Activated T-cell treated with anti-CD3 and anti-CD28 coated beads for 1 hour (primary cell): ENCODE measurements at places on chromosomes 2 and 18.

DNA sequence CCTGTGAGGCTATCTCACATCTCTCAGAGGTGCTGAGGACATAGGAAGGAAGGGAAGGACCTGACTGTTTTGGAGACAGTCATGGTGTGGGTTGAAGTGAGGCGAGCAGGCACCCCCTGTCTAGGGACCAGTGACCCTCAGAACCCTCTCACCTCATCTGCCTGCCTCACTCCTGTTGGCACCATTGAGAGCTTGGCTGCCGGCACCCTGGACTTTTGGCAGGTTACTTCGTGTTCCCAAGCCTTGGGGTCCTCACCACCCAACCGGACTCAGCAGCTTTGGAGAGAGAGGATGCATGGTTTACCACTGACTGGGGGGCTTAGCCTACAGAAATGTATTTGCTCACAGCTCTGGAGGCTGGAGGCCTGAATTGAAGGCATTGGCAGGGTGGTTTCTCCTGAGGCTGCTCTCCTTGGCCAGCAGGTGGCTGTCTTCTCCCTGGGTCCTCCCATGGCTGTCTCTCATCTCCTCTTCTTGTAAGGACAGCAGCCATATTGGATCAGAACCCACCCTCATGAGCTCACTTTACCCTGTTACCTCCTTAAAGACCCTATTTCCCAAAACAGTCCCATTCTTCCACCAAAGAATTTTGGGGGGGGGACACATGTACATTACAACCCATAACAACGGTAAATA, 142.0 kb downstream of the TSN start:
- DNase-seq, result no peak

DNA sequence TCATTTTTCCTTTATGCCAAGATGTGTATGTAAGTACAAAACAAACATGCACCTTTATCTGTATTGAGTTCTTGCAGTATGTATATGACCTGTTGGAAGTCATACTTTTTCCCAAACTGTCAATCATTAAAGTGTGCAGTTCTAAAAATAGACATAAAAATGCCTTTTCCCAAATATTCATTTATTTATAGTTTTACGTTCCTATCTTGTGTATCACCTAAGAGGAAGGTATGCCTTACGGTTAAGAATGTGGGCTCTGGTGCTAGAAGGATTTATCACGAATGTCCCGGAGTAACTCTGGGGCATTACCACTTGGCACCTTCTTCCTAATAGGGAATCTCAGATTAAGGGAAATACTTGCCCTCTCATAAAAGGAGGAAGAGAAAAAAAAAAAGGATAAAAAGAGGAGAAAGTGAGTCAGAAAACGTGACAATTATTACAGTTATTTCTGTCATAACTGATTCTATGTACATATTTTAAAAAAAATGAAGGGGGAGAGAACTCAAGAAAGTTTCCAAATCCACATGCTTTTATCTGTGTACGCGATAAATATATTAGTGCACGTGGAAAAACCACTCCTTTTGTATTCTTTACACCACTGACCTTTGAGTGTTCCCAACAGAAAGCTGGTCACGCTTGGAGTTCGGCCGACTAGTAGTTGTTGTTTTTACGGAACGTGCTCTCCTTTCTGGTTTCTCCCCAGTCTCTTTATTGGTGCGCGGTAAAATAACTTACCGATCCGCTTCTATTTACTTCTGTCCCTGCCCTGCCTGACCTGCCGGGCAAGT, 721 bp downstream of the MCEE start:
- DNase-seq, result no peak

DNA sequence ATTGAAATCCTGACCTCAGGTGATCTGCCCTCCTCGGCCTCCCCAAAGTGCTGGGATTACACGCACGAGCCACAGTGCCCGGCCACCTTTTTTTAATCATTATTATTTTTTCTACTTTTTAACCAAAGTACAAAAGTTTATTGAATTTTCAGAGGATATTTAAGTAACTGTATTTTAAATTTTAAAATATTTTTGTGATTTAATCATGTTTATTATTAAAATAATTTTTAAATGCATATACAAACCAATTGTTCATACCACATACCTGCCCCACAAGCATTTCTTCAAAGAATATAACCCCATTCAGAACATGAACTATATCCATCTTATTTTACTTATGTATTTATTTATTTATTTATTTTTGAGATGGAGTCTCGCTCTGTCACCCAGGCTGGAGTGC, 163.6 kb upstream of the MAP2 start:
- no peak for DNase-seq

GRCh38 chr18:70991577-70991976, 702.7 kb downstream of the SOCS6 start:
- DNase-seq, result no peak

- DNase-seq, result no peak
Measured at GRCh38 chr2:39059366-39059952, 61.4 kb downstream of the SOS1 start.

- no peak for DNase-seq
Measured at GRCh38 chr2:23609254-23609653, 224.3 kb downstream of the KLHL29 start.

DNA sequence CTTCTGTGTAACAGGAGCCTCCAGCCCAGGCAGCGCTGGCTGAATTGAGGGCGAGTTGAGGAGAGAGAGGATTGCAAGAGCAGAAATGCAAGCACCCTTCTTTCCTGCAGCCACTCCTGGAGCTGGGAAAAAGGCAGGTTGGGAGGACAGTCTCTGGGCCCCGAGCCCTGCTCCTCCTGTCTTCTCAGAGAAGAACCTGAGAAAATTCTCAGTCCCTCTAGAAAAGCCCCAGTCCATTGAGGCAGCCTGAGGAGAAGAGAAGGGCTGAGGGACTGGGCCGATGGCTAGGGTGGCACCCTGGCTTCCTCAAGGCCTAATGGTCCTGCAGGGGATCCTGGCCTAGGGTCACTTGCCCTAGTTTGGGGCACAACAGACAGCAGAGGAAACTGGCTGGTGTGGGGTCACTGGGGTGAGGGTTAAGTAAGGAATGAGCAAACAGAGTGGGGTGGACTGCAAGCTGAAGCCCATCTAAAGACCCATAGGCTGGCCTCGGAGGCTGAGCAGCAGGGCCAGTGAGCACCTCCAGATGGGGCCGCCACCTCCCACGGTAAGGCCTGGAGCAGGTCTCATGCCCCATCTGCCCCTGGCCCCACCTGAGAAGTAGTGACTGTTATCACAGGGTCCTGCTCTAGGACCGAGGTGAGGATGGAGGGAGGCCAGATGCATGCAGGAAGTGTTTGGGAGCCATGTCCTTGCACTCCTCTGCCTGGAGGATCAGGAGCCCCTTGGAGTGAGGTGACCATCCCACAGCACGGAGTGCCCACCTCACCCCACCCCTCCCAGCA, 12.4 kb downstream of the CIB4 start:
- no peak for DNase-seq

DNA sequence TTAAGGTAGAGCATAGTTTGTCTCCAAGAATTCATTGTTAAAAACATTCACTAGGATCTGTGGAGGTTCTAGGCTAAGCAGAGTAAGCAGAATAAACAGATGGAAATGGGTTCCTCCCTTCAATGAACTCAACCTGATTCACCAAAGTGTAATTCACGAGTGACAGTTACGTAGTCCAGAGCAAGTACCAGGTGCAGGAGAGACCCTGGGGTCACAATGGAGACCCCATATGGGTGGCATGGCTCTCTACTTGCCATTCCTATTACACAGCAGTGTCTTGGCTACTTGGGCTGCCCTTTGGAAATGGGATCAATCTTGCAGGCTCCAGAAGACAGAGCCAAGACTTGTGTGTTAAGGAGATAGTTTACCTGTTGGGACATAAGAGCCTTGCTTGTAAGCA, 7.1 kb downstream of the MYCN start:
- no peak for DNase-seq

GRCh38 chr2:238669046-238669445, 178.8 kb upstream of the TWIST2 start:
- DNase-seq, result no peak

DNA sequence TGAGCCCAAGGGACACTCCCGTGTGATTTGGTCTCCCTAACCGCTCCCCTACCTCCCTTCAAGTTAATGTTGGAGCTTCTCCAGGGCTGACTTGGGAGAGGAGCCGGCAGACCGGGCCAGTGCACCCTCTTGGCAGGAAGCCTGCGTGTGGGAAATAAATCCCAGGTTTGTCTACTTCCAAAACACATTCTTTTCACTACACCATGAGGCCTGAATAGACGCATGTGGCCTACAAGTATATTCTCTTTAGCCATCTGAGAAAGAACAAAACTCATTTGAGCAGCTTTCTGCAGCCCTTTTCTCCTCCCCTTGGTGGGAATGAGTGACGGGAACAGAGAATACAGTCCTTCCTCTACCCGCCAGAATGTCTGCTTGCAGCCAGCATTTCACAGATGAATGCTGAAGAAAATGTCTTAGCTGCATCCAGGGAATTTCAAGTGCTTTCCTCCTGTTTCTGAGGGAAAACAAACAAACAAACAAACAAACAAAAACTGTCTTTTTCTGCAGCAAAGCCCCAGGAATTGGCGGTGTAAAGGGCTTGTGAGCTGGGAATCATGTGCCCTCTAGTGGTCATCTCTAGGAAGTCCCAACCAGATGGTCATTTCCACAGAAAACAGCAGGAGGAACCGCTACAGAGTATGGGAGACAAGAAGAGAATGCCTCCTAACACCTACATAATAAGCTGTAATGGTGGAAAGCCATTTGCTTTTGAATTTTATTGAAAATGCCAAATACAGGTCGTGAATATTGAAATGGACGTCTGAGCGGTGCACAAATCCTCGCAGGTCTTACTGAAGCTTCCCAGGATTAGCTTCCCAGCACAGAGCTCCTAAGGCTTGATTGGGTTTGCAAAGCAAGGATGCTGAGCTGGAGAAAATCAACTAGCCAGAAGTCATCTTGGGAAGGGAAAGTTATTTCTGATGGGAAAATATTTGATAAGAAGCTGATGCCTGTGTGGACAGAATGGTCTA, 41.2 kb upstream of the DAPL1 start:
- no peak for DNase-seq

DNA sequence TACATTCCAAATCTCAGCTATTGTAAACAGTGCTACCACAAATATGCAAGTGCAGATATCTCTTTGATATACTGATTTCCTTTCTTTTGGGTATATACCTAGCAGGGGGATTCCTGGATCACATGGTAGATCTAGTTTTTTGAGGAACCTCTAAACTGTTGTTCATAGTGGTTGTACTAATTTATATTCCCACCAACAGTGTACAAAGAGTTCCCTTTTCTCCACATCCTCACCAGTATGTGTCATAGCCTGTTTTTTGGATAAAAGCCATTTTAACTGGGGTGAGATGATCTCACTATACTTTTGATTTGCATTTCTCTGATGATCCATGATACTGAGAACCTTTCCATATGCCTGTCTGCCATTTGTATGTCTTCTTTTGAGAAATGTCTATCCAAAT, 6.3 kb upstream of the CCNT2 start:
- DNase-seq, result no peak

DNA sequence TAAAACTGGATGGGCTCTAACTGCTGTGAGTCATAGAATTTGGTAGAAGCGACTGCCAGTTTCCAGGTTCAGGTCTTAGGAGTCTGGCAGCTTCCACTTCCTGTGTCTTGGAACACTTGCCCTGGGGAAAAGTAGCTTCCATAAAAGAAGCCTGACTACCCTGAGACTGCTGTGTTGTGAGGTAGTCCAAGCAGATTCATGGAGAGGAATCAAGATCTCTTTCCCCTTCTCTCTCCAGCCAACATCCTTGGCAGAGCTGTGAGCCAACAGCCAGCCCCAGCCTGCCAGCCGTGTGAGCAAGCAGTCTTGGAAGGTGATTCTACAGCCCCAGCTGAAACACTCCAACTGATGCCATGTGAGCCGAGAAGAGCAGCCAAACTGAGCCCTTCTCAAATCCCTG, 33.7 kb downstream of the SLC20A1 start:
- DNase-seq, result no peak

DNA sequence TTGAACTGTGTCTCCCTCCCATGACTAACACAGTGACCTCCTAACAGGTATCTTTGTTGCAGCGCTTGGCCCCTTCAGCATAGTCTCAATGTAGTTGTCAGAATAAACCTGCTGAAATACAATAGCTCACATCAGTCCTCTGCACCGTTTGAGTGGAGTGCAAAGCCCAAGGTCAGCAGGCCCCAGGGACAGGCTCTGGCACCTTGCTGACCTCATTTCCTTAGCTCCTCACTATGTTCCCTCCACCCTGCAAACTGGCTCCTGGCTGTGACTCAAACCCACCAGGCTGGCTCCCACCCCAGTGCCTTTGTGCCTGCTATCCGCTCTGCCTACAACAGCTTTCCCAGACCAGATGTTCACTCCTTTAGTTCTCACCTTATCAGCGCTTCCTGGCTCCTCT, 146.7 kb downstream of the LRATD1 start:
- DNase-seq, result no peak

GRCh38 chr2:146544701-146545100, 1300.1 kb upstream of the ACVR2A start:
- DNase-seq, result no peak

GRCh38 chr18:62023536-62023935, 130.7 kb upstream of the RNF152 start:
- no peak for DNase-seq

DNA sequence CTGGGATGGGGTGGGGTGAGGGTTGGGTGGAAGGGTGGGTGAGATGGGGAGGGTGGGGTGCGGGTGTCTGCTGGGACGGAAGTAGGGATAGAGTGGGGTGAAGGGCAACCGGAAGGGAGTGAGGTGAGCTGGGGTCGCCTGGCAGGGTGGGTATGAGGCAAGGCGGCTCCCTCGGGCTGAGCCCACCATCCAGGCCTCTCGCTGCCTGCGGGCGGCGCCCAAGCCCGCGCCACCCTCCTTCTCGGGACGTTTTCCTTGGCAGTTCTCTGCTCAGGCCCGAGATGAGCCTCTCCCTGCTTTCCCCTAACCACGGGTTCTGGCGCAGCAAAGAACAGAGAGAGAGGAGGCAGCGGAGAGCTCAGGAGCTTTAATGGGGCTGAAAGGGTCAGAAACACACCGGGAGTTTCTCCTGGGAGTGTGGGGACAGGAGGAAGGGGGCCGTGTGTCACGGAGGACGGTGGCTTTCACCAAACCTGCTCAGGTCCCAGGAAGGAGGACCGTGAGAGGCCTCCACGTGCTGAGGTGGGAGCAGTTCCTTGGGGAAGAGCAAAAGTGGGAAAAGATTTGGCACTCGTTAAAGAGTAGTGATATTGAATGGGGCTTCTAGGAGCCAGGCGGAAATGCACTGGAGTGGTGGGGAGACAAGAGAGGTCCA, 4.1 kb downstream of the FEV start:
- DNase-seq, result no peak

DNA sequence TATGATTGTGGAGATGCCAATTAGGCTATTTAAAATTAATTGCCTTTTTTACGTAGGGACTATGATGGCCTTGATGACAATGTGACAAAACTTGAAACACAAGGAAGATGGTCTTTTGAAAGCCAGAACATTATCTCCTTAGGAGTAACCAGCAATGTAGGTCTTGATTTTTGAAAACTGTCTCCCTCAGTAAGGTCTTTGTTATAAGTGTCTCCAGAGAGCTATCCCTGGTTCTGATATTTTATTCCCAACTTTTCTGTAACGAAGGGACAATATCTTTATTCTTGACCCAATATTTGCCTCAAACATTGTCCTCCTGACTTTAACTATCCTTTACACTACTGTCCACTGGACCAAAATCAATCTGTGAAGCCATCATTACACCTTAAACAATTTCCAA, 493.2 kb downstream of the CCDC85A start:
- DNase-seq, result no peak
